ENCODE measurements at places on chromosomes 3 and 15. TPM values are rescaled to one million over a fixed set of nuclear protein-coding genes. Genes with fewer than 3 reads are reported as not detected.

Gene SPG21
- total RNA-seq = 60.5 TPM

Gene CCR8
- not detected for total RNA-seq

Gene RARRES1
- 2.1 TPM for total RNA-seq

Gene ABHD10
- total RNA-seq = 25.7 TPM

Gene SNTN
- not detected for total RNA-seq

Gene DUOXA2
- not detected for total RNA-seq

Gene EID1
- 170 TPM for total RNA-seq

Gene TP53BP1
- total RNA-seq = 26.4 TPM

Measured in bladder microvascular endothelial cell (primary cell).